ENCODE measurements at places on chromosomes 5 and 9.

- DNase-seq, result no peak
Measured at GRCh38 chr5:28725001-28725400, 1686.6 kb upstream of the CDH9 start.

- DNase-seq, result no peak
Measured at GRCh38 chr5:152144030-152144429, 219.4 kb upstream of the GLRA1 start.

- no peak for DNase-seq
Measured at GRCh38 chr9:114895521-114895991, 34.8 kb downstream of the TNFSF8 start.

DNA sequence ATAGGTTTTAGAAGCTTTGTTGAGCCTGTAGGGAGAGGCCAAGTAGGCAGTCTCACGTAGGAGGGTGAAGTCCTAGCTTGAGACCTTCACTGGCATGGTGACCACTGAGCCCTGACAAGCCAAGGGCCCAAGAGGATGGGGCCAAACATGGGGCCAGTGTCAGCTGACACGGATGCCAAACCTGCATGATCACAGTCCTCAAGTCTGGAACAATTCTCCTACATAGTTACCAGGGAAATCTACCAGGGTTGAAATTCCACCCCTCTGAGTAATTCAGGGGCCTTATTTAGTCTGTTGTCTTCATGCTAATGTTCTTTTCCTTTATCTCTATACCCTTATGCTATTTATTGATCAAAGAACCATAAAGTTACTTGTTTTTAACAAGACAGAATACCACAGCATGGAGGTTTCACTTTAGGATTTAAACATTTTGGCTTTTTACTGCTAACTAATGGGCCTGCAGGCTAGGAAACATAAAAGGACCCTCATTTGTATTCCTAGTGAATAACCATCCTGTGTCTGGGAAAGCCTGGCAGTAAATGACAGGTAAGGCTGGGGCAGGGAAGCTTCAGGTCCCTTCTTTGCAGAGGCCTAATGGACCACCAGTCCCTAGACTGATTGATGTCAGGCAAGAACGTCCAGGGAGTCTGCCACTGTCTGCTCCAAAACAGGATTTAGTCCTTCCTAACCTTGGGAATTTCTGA is 140.8 kb downstream of the FGF1 start:
- DNase-seq, result no peak

GRCh38 chr9:75239176-75239575 is 150.9 kb downstream of the OSTF1 start:
- no peak for DNase-seq

DNA sequence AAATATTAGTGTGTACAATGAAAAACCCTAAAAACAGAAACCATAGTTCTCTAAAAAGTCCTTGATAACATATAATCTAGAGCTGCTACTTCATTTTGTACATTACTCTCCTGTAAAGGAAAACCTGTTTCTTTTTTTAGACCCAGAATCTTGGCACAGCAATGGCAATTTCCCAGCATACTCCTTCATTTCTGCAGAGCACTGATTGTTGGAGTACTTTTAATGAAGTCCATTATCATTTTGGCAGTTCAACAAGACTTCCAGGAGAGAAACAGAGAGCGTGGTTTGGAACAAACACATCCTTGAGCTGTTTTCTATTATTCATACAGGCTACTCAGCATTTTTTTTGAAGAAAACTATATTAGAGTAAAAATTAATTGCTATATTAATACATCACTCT is 22.7 kb upstream of the MROH2B start:
- no peak for DNase-seq

DNA sequence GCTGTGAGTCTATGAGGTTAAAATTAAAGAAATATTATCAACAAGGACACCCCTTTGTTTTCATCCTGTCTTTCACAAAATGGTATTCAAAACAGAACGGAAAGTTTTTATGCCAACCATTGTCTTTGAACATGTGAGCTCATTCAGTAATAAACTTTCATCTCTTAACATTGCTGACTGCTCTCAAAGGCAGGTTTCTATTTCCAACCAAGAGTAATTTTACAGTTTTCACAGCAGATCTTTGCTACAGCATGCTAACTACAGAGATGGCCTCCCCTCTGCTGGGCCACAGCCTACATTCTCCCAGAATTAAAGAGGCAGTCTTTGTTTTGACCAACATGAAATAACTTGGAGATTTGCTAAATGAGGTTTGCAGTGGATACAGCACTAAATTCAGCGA is 101.5 kb downstream of the DMRT2 start:
- no peak for DNase-seq
